ENCODE measurements at places on chromosomes 2 and 18. TPM values are rescaled to one million over a fixed set of nuclear protein-coding genes. Genes with fewer than 3 reads are reported as not detected.

DNA sequence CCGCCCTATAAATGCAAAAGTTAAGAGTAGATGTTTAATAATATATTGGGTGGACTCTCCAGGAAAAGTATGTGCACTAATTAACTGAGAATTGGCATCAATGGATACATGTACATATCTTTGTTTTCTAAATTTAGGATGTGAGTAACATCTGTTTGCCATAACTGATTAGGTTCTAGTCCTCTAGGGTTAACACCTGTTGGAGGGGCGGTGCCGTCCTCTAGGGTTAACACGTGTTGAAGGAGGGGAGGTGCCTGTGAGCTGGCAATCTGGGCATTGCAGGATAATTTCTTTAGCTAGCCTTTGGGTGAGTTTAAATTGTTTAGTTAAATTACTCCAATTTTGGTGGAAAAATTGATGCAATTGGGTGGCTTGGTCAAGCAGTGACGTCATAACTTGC, 30.9 kb downstream of the HTR2B start:
- peak overlapping the region; percentile 77 for H3K27ac ChIP-seq
- peaks cover 10% of the 10 kb centered on the region for H3K4me1 ChIP-seq
- DNase-seq: no peak
- peaks cover 10% of the 10 kb centered on the region for H3K27me3 ChIP-seq

- no peak overlapping the region for H3K4me3 ChIP-seq
- no peak overlapping the region for H3K27ac ChIP-seq
- H3K36me3 ChIP-seq: no peaks in the 10 kb centered on the region
- no peaks in the 10 kb centered on the region for H3K4me1 ChIP-seq
Measured at GRCh38 chr2:212618636-212619035, 80.0 kb upstream of the ERBB4 start.

- peak overlapping the region; percentile 49 for H3K27ac ChIP-seq
- no peaks in the 10 kb centered on the region for H3K27me3 ChIP-seq
- no peak for DNase-seq
- no peaks in the 10 kb centered on the region for H3K36me3 ChIP-seq
Measured at GRCh38 chr2:142426064-142426463, 295.2 kb upstream of the LRP1B start.

DNA sequence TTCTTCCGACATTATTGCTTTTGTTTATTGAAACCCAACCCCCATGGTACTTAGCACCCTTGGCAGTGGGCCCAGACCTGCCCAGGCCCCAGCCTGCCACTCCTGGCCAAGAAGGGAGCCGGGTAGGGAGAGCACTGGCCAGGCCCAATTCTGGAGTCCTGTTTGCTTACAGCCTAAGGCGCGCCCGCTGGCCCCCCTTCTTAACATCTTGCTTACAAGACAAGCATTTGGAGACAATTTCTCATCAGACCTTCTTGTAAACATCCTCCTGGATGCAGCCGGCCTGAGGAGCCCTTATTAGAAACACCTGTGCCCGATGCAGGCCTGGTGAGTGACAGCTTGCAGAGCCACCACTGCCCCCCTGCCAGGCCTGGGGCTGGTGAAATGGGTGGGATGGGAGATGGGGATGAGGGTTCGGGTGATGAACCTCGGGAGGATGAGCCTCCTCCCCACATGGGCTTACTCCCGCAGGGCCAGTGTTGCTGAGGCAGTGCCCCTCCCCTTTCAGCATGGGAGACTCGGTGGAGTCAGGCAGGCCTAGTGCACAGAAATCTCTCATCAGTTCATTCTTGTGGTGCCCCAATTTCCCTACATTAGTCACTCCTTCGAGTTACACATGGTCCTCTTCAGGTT, 217.5 kb downstream of the CYP26B1 start:
- no peak overlapping the region for H3K4me3 ChIP-seq
- no peak overlapping the region for H3K27ac ChIP-seq
- H3K36me3 ChIP-seq: no peaks in the 10 kb centered on the region
- no peaks in the 10 kb centered on the region for H3K4me1 ChIP-seq
- peaks cover 12% of the 10 kb centered on the region for H3K27me3 ChIP-seq

The C2orf80 gene
- not detected for total RNA-seq

DNA sequence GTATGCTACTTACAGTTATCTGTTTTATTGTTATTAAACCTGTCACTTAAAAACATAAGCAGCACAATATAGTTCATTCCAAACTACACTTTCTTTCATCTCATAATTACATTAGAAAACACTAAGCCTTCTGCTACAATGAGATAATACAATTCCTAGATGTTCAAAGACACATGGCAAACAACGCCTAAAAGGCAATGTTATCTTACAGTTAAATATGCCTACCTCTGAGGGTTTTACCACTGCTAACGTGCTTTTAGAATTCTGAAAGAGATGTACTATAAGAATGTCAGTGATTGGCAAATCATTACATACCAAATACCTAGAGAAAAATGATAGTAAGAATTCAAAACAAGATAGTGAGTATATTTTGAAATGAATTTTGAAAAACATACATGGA, 46.8 kb upstream of the SPOPL start:
- no peak for DNase-seq
- no peak overlapping the region for H3K4me3 ChIP-seq
- no peaks in the 10 kb centered on the region for H3K27me3 ChIP-seq
- peaks cover 5% of the 10 kb centered on the region for H3K4me1 ChIP-seq

The NT5DC4 gene
- total RNA-seq: not detected

DNA sequence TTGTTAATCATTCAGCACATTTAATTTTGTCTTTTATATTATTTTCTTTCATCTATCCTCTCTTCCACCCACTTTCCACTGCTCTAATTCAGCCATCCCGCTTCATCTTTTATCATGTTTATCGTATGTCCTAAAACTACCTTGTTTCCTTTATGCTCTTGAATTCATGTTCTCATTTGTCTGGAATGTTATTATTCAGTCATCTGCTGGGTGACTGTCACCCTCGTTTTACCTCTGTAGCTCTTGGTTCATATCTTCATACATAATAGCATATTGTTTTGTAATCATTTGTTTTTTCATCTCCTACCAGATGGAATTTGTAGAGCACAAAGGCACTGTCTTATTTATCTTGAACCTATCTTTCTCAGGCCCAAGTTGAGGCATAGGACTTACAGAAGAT, 37.0 kb downstream of the SMCHD1 start:
- DNase-seq: no peak
- peaks cover 2% of the 10 kb centered on the region for H3K4me1 ChIP-seq
- H3K36me3 ChIP-seq: peaks cover 18% of the 10 kb centered on the region
- H3K27ac ChIP-seq: no peak overlapping the region
- H3K27me3 ChIP-seq: no peaks in the 10 kb centered on the region
- H3K4me3 ChIP-seq: no peak overlapping the region
